Lung (tissue), 17 donors: ENCODE measurements at places on chromosomes 11 and 22. TPM values are rescaled to one million over a fixed set of nuclear protein-coding genes. Genes with fewer than 3 reads are reported as not detected.
A peak's percentile ranks its signal among the peaks of the same experiment; 100 is the strongest.

- peak; percentile 74 for DNase-seq
Measured at GRCh38 chr11:27392278-27393114, 29.5 kb upstream of the CCDC34 start.

- no peak for DNase-seq
Measured at GRCh38 chr11:109401545-109401944, 20.4 kb upstream of the C11orf87 start.

DNA sequence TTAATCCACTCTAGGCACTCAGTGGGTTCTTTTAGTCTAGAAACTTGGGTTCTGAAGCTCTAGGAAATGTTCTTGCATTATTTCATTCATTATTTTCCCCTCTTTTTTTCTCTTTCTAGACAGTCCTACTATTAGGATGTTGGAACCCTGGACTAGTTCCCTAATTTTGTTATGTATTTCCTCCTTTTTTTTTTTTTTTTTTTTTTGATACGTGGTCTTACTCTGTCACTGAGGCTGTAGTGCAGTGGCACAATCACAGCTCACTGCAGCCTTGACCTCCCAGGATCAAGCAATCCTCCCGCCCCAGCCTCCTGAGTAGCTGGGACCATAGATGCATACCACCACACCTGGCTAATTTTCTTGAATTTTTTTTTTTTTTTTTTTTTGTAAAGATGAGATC lies 9.4 kb downstream of the UPB1 start:
- no peak for DNase-seq

GRCh38 chr11:86488553-86488952 lies 113.9 kb downstream of the CCDC81 start:
- no peak for DNase-seq

DNA sequence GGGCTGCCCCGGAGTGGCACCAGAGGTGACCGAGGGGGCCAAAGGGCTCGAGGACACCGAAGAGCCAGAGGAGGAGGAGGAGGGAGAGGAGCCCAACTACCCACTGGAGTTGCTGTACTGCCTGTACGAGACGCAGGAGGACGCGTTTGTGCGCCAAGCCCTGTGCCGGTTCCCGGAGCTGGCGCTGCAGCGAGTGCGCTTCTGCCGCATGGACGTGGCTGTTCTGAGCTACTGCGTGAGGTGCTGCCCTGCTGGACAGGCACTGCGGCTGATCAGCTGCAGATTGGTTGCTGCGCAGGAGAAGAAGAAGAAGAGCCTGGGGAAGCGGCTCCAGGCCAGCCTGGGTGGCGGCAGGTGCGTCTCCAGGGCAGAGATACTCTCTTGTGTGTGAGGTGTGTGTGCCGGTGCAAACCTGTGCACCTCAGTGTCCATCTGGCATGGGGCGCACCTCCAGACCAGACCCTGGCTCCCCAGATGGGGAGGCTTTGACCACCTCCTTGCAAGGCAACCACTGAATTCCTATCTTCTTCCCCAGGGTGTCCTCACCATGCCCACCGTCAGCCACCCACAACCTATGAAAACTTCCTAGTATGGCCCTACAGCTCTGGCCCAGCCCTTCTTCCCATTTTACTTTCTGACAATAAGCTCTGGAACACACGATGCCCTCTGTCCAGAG lies 3.4 kb downstream of the NLRP6 start:
- DNase-seq, result no peak

DNA sequence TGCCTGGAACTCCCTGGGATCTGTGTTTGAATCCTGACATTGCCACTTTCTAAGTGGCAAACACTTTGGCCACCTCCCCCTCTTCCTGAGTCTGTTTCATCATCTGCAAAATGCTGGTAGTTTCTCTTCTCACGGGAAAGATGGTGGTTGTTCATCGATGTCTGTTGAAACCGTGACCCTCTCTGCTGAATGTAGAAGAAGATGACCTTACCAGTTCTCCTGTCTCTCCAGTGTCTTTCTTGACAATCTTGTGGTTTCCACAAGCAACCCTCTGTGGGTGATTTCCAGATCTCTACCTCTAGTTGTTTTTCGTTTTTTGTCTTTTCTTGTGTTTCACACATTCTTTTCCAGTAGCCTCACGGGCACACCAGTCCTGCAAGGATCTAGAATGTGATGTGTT lies 27.5 kb downstream of the ZBTB16 start:
- DNase-seq, result no peak

DNA sequence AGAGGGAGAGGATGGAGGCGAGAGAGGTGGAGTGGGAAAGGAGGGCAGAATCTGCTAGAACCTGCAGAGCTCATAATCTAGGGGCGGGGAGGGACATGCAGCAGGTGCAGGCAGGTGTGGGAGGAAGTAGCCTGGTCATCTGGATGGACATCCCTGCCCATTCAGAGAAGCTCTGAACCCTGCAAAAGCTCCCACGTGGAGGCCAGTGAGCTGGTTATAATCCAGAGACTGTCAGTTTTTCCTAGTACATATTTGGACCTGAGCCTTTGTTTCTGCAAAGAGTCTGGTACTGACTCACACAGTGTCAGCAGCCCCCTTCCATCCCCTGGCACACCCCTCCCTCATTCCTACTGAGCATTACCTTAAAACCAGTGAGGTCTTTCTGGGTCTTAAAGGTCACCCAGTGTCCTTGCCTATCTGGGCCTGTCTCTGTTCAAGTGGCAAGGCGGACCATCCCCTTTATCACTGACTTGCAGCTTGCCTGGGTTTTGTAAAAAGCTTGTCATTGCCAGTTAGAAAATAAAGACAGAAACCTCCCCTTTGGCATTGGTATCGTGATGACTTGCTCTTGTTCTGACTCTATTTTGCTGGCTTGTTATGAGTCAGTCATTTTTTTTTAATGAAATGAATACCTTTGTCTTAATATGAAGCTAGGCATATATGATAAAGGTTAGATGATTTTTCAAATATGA lies 26.1 kb downstream of the PTPRJ start:
- no peak for DNase-seq

- DNase-seq, result peak; percentile 9
Measured at GRCh38 chr11:1194977-1195681, 27.7 kb upstream of the MUC5B start.

GRCh38 chr11:33040033-33040861 lies 875 bp downstream of the TCP11L1 start:
- DNase-seq, result no peak

DNA sequence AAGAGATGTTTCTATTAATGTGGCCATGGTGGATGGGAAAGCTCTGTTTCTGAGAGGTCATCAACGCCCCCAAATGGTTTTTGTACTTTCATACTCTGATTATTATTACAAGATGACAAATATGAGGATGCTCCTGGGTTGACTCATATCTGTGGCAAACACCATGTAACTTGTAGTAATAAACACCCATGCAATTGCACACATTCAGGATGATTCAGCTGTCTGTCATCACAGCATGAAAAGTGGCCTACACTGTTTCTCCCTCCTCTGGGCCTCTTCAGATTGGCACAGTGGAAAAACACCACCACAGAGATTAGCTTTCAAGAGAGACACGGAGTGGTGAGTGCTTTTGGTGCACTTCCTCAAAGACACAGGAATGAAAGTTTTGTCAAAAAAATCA lies 85.4 kb downstream of the MTNR1B start:
- DNase-seq, result no peak

GRCh38 chr11:133898770-133899115 lies 53.4 kb upstream of the SPATA19 start:
- no peak for DNase-seq

GRCh38 chr11:128528294-128528693 lies 59.1 kb downstream of the ETS1 start:
- DNase-seq, result no peak

DNA sequence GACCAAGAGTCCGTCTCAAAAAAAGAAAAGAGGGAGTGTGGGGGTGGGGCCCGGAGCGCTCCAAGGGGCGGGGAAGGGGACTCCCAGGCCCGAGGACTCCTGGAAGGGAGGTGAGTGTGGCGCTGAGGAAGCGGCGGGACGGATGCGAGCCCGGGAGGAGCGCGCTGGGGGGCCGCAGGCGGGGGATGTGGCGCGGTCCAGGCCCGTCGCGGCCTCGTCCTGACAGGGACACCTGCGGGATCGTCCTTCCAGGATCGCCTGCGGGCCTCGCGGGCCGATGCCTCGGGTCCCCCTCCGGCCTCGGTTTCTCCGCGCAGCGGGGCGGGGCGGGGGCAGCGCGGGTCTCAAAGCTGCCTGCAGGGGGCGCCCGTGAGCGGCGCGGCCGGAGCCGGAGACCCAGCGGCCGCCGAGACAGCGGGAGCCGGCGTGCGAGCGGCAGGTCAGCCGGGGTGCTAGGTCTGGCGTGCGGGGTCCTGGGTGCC lies 3.8 kb upstream of the ADORA2A start:
- DNase-seq, result peak; percentile 51

DNA sequence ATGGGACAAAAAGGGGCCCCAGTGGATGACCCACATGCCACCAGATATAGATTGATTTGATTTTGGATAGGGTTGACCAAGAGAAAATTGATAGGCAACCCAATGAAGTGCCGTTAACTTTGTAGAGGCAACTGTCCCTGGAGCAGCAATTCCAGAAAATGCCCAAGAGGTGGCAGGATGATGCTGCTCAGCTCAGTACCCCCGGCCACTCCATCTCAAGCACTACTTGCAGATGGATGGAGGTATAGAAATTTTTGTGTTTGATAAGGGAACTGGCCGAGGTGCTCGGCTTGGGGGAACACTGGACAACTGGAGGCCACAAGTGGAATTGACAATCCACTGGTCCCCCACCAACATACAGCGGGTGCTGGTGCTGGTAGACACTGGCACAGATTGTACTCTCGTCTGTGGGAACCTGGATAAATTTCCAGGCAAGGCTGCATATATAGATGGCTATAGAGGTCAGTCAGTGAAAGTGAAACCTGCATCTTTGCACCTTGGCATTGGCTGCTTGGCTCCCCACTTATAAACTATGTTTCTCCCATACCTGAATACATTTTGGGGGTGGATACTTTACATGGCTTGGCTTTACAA lies 86.3 kb downstream of the CCDC83 start:
- DNase-seq, result peak; percentile 64

- no peak for DNase-seq
Measured at GRCh38 chr11:65448418-65449105, 26.0 kb downstream of the NEAT1 start.

DNA sequence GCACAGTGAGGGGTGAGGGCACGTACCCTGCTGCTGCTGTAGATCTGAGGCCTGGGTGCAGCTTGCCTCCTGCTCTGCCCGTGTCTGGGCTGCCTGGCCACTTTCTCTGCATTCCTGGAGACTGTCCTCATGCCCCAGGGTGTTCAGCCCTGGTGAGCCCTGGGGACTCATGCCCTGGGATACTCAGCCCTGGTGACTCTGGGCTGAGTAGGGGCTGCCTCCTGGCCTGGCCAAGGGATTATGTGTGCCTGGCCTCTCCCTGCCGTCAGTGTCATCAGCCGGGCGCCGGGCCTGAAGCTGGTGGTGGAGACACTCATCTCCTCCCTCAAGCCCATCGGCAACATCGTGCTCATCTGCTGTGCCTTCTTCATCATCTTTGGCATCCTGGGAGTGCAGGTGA lies 94.7 kb downstream of the CACNA1I start:
- DNase-seq, result no peak

DNA sequence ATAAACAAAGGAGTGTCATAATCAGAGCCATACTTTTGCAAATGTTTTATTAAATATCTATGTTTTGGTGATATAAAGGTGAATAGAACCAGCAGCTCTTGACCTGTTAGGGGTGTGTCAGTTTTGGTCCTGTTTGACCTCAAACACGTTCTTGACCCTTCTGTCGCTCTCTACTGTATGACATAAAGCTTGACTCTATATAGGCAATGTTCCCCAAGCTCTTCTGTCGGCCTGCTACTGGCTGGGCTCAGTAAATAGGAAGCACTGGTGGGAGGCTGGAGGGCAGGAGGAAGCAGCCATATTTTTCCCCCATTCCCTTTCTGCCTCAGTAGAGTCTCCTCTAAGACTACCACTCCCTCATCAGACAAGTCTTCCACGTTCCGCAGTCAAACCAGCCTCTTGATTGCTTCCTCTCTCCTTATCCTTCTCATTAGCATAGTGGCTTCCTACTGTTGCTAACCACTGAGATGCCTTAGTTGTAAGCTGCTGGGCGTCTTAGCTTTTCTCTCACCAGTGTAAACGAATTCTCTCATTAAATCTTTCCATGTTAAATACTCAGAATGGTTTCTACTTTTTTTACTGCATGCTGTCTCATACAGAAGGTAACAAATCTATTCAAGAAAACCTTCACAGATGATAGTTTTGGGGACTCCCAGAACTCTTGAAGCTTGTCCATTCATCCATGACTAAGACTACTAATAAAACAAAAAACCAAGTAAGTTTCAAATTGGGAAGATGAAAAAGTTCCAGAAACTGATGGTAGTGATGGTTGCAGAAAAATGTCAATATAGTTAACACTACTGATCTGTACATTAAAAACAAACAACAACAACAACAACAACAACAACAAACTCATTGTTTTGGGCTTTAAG lies 3.3 kb downstream of the NPAT start:
- DNase-seq, result no peak

DNA sequence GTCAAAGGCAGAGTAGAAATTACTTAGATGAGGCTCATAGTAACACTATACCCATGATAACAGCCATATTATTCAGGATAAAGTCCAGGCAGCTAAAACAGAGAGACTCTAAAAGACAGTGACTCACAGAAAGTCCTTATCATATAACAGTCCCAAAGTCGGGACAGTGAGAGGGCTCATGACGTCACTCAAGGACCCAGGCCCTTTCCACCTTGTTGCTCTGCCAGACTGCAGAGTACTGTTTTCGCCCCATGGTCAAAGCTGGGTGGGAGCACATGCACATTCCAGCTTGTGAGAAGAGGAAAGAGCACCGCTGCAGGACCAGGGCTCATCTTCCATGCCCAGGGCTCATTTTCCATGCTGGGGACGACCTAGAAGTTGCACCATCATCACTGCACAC lies 29.4 kb upstream of the NUP50 start:
- no peak for DNase-seq

The EI24 gene
- 71.1 TPM for total RNA-seq

The GPHA2 gene
- not detected for total RNA-seq

The ANGPTL5 gene
- total RNA-seq, result 0.40 TPM
